Fibroblast of lung (primary cell): ENCODE measurements at places on chromosomes 6 and 20. TPM values are rescaled to one million over a fixed set of nuclear protein-coding genes. Genes with fewer than 3 reads are reported as not detected.

Gene C6orf15
- not detected in 2 replicates for total RNA-seq

Gene RALGAPB
- 22.1 and 31.4 TPM in 2 replicates for total RNA-seq

Gene LAMA2
- 57.8 and 67.5 TPM in 2 replicates for total RNA-seq

Gene SFTA2
- total RNA-seq: not detected in 2 replicates

Gene QRSL1
- total RNA-seq: 13.6 and 15.2 TPM in 2 replicates

Gene SLC35D3
- total RNA-seq: not detected in 2 replicates

Gene ADTRP
- total RNA-seq: 1.3 and 1.7 TPM in 2 replicates

Gene SLC13A3
- total RNA-seq: 4.1 and 5.6 TPM in 2 replicates

Gene TXLNB
- 1.2 and 1.5 TPM in 2 replicates for total RNA-seq

Gene NNAT
- total RNA-seq: 0.26 and 0.83 TPM in 2 replicates

Gene PSORS1C1
- total RNA-seq: 0.66 and 1.8 TPM in 2 replicates

Gene IDH3B
- 77.0 and 86.0 TPM in 2 replicates for total RNA-seq
